T-helper 2 cell (primary cell): ENCODE measurements at places on chromosomes 1 and 21.

- no peak for DNase-seq
These were observed 7.8 kb upstream of the ARTN start for GRCh38 chr1:43925846-43926245.

GRCh38 chr1:78577257-78578100 lies 42.8 kb upstream of the IFI44L start:
- DNase-seq, result no peak

- no peak for DNase-seq
These were observed 49.4 kb downstream of the SRRM1 start for GRCh38 chr1:24692351-24692980.

GRCh38 chr1:41645062-41645461 lies 160.6 kb upstream of the EDN2 start:
- no peak for DNase-seq

- DNase-seq, result no peak
These were observed 62.6 kb upstream of the NRIP1 start for GRCh38 chr21:15127437-15127836.

- no peak for DNase-seq
These were observed 13.5 kb downstream of the SLC9A1 start for GRCh38 chr1:27141266-27142003.

- DNase-seq, result no peak
These were observed 1744.9 kb downstream of the NCAM2 start for GRCh38 chr21:22743085-22743484.

DNA sequence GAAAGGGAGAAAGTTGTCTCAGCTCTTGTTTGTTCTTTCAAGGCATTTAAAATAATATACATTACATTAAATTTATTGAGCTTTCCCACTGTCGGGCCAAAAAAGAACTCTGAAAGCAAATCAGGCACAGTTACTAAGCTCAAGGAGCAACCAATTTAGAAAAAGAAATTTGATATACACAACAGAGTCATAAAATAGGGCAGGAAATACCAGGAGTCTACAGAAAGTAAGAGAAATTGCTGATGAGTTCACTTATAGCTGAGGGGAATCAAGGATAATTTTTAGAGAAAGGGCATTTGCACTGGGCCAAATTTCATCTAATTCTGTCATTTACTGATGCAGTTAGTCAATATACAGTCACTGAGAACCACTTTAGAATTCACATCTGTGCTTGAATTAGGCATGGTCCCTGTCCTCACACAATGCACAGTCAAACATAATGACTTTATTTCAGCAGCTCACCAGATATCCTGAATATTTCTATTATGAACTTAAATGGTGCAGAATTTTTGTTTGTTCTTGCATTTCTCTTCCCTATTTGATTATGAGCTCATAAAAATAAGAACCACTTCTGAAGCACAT lies 249.6 kb upstream of the BEND5 start:
- no peak for DNase-seq

DNA sequence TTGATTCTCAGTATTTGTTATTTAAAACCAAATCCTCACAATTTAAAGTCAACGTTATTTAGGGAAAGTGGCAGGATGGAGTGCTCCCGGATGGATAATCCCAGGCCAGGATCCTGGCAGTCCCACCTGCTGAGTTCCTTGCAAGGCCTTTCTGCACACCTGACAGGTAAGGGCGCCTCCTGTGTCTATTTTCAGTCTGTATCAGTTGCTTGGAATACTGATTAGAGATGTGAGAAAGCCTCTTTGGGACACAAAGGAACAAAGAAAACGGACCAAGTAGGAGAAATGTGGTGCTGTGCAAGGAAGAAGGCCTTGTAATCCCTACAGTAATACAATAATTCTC lies 12.2 kb downstream of the STYXL2 start:
- no peak for DNase-seq

- DNase-seq, result no peak
These were observed 376.4 kb downstream of the PLPP3 start for GRCh38 chr1:56202796-56203492.

- DNase-seq, result no peak
These were observed 45.6 kb upstream of the ACTRT2 start for GRCh38 chr1:2975466-2976179.

DNA sequence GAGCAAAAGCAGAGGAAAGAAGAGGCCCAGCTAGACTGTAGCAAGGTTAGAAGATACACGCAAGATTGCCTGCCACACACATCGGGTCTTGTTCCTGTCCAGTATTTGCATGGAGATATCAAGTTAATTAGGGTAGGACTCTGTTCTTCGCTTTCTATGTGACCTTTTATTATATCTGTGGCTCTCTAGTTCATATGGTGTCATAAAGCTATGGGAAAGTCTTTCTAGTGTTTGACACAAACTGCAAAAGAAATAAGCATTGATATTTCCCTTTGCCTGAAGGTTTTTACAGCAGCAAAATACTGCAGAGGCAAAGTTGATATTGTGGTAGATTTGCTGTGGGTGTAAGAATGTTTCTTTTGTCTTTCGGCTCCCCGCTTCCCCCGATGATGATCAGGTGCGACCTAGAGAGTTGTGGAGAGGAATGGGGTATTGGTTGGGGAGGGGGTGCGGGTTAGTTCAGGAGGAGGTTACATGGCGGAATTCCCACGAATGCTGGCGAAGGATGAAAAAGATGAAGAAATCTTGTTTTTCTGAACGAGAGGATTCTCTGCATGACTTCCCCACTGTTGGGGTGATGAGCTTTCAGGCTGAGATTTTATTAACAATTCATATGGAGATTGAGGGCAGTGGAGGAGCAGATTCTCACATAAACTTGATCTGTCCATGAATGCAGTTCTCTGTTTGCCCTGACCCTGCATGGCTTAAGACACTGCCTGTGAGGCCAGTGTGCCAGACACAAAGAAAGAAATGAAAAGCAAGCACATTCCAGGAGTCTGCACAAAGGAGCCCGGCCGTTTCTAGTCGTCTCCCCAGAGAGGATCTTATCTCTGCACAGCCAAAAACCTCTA lies 550.2 kb downstream of the USP25 start:
- DNase-seq, result no peak

GRCh38 chr1:91120936-91121335 lies 99.1 kb upstream of the ZNF644 start:
- no peak for DNase-seq

- no peak for DNase-seq
These were observed 17.2 kb downstream of the HIVEP3 start for GRCh38 chr1:41901551-41901950.

DNA sequence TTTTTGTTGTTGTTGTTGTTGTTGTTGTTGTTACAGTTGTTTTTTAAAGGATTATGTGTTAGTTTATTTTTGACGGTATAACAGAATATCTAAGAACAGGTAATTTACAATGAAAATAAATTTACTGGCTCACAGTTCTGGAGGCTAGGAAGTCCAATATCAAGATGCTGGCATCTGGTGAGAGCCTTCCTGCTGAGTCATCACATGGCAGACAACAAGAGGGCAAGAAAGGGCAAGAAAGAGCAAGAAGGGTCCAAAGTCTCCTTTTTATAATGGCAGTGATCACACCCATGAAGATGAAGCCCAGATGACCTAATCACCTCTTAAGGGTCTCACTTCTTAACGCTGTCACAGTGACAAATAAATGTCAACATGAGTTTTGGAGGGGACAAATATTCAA lies 142.1 kb downstream of the NEGR1 start:
- DNase-seq, result no peak

GRCh38 chr1:110872745-110873720 lies at the start of gene CD53:
TSS of gene CD53 (plus strand) at chr1:110873148. CDS start at chr1:110891409, 18,261 bp downstream.
- no peak for DNase-seq

GRCh38 chr1:6547301-6547700 lies 7.0 kb downstream of the NOL9 start:
- no peak for DNase-seq

- no peak for DNase-seq
These were observed 59.5 kb upstream of the CD55 start for GRCh38 chr1:207261971-207262370.

DNA sequence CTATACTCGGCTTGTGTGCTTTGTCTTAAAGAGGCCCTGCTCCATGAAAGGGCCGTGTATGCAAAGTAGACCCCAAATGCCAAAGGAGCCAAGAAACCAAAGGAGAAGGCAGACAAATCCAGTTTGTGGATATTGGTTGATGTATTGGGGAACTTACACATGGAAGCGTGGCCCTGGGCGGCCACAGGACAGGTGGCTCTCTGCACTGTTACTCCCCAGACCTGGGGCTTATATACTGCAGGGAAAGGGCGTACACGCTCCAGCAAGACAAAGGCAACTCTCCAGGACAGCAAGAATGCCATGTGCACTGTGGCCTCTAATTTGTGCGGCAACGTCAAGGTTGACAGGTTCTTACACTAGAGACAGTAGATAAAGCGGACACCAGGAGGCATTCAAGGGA lies 24.8 kb downstream of the RSPH1 start:
- DNase-seq, result no peak

GRCh38 chr1:93395195-93395594 lies 49.5 kb downstream of the DR1 start:
- DNase-seq, result no peak
